ENCODE measurements at places on chromosomes 1 and 21. TPM values are rescaled to one million over a fixed set of nuclear protein-coding genes. Genes with fewer than 3 reads are reported as not detected.

DNA sequence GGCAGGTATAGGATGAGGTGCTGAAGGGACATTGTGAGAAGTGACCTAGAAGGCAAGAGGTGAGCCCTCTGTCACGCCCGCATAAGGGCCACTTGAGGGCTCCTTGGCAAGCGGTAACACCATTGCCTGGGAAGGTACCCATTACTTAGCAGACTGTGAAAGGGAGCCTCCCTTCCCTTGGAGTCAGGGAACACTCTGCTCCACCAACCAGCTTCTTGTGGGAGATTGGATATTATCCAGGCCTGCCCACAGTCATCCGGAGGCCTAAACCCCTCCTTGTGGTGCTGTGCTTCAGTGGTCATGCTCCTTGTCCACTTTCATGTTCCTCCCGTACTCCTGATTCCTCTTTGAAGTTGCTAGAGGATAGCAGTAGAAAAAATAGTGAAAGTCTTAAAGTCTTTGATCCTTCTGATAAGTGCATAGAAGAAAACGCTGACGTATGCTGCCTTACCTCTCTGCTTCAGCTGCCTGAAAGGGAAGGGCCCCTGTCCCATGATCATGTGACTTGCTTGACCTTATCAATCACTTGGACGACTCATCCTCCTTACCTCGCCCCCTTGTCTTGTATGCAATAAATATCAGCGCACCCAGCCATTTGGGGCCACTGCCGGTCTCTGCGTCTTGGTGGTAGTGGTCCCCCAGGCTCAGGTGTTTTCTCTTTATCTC is 16.0 kb downstream of the RBBP4 start:
- peaks cover 69% of the 10 kb centered on the region for H3K36me3 ChIP-seq
- no peaks in the 10 kb centered on the region for H3K4me1 ChIP-seq
- no peak overlapping the region for H3K4me3 ChIP-seq
- no peak overlapping the region for H3K27ac ChIP-seq
- no peaks in the 10 kb centered on the region for H3K27me3 ChIP-seq
- no peak for DNase-seq

Gene INSRR
- total RNA-seq: not detected

Gene BMP8B
- not detected for total RNA-seq

DNA sequence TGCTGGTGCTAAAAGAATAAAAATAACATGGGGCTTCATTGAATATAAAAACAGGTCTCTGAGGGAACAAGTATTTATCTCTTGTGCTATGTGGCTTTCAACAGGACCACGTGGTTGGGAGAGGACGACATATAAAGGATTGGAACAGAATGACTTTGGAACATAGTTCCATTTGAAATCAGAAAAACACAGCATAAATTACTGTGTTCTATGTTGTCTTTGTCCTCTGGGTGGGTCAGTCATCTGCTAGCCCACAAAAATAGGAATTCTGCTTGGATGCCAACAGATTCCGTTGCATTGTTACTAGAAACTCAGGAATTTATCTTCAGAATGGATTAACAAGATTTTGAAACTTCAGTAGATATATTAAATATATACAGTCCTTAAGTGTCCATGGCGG is 5.9 kb downstream of the CEP85 start:
- H3K27ac ChIP-seq: no peak overlapping the region
- peaks cover 25% of the 10 kb centered on the region for H3K36me3 ChIP-seq
- no peak overlapping the region for H3K4me3 ChIP-seq
- H3K27me3 ChIP-seq: no peaks in the 10 kb centered on the region

Gene SYT11
- total RNA-seq: 40.8 TPM

Gene RAB3B
- total RNA-seq: not detected

DNA sequence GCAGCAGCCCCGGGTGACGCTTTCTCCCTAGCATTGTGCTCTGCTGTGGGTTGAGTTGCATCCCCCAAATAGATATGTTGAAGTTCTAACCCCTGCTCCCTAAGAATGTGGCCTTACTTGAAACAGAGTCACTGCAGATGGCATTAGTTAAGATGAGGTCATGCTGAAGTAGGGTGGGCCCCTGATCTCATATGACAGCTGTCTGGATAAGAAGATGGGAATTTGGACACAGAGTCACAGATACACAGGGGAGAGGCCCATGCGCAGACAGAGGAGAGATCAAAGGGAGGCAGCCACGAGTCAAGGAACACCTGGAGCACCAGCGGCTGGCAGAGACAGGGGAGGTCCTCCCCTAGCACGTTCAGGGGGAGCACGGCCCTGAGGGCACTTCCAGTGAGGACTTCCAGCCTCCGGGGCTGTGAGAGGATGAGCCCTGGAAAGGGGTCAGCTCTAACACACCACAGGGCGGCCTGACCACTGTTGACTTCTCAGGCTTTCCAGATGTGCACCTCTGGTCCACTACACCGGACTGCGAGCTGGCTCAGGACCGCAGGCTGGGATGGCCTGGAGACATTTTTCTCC is 46.4 kb downstream of the ABCG1 start:
- H3K4me1 ChIP-seq: no peaks in the 10 kb centered on the region
- H3K27ac ChIP-seq: no peak overlapping the region
- H3K27me3 ChIP-seq: no peaks in the 10 kb centered on the region
- H3K36me3 ChIP-seq: no peaks in the 10 kb centered on the region
- DNase-seq: no peak

DNA sequence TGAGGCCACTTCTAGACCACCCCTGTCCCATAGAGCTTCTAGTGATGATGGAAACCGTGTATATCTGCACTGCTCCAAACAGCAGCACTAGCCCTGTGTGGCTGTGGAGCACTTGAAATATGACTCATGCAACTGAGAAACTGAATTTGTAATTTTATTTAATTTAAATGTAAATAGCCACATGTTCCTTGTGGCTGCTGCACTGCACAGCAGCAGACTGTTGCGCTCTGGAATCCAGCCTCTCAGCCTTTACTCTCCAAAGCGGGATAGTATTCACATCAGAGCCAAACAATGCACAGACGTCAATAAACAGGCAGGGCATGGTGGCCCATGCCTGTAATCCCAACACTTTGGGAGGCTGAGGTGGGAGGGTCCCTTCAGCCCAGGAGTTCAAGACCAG is 12.0 kb downstream of the CAPN2 start:
- H3K27ac ChIP-seq: no peak overlapping the region
- no peaks in the 10 kb centered on the region for H3K36me3 ChIP-seq
- no peak overlapping the region for H3K4me3 ChIP-seq
- DNase-seq: no peak
- H3K27me3 ChIP-seq: no peaks in the 10 kb centered on the region

GRCh38 chr1:204435381-204435831 is 23.8 kb upstream of the PPP1R15B start:
- no peaks in the 10 kb centered on the region for H3K27me3 ChIP-seq
- no peaks in the 10 kb centered on the region for H3K4me1 ChIP-seq
- H3K27ac ChIP-seq: no peak overlapping the region
- peak; percentile 48 for DNase-seq
- no peaks in the 10 kb centered on the region for H3K36me3 ChIP-seq
- no peak overlapping the region for H3K4me3 ChIP-seq

DNA sequence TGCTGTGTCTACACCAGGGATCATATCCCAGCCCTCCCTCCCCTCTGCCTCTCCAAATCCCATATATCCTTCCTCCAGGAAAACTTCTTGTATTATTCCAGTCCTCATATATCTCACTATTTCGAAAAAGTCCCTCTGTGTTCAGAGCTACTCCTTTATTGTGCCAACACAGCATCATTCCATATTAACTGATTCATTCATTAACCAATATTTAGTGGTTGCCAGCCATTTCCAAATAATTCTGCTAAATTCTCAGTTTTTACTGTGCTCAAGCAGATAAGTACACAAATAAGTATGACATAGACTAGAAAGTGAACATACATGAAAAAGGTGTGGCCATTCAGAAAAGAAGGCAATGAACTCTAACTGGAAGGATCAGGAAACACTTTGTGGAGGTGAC is 241.6 kb upstream of the DUSP10 start:
- H3K36me3 ChIP-seq: no peaks in the 10 kb centered on the region
- H3K4me1 ChIP-seq: no peaks in the 10 kb centered on the region
- DNase-seq: no peak
- H3K4me3 ChIP-seq: no peak overlapping the region

DNA sequence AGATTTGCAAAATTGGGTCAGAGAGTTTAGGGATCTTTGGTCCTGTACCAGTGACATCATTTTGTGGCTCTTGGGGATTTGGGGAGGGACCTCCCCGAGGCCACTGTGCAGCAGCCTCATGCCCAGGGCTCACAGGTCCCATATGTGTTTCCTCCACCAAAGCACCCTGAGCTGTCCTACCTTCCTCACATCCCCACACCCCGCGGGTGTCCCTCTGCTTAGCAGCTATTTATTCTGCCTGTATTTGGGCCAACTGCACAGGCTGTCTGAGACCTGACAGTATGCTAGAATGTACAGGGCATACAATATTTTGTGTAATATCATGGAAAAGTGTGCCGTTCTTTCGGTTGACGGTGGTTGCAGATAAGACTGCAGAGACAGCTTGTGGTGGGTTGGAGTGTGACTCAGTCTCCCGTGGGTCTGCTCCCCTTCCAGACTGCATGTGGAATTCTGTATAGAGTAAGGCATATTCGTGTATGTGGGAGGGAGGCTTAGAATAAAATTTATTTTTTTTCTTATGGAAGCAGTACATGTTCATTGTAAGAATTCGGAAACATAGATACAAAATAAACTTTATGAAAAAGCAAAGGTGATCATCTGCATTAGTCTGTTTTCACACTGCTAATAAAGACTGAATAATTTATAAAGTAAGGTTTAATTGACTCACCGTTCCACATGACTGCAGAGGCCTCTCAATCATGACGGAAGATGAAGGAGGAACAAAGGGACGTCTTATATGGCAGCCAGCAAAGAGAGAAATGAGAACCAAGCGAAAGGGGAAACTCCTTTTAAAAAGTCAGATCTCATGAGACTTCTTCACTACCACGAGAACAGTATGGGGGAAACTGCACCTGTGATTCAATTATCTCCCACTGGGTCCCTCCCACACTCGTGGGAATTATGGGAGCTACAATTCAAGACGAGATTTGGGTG is 84.4 kb downstream of the ADARB1 start:
- peaks cover 3% of the 10 kb centered on the region for H3K27me3 ChIP-seq
- peaks cover 9% of the 10 kb centered on the region for H3K4me1 ChIP-seq
- no peak overlapping the region for H3K4me3 ChIP-seq
- DNase-seq: peak; percentile 83
- H3K27ac ChIP-seq: peak overlapping the region; percentile 24

Measured in Karpas-422 (cell line).